ENCODE measurements at places on chromosomes 7 and 10. TPM values are rescaled to one million over a fixed set of nuclear protein-coding genes. Genes with fewer than 3 reads are reported as not detected.

DNA sequence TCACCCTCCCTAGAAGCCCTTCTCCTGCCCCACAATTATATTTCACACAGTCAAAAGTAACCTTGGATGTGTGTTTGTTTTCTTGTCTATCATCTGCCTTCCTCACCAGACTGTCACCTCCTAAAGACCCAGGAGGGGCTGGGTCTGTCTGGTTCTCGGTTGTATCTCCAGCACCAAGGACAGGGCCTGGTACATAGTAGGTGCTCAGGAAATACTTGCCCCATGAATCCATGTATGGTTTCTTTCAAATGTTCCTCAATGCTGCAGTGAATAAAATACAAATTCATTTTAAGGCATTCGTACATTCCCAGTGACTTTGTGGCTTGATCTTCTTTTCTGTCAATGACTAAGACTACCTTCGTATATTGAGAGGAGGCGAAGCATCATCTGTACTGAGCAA lies 122.9 kb upstream of the ZNF716 start:
- H3K27ac ChIP-seq = no peak overlapping the region
- no peak for DNase-seq
- no peaks in the 10 kb centered on the region for H3K27me3 ChIP-seq
- H3K4me1 ChIP-seq = no peaks in the 10 kb centered on the region

FAM25G gene
- 0.63 TPM for total RNA-seq

- H3K27me3 ChIP-seq = no peaks in the 10 kb centered on the region
- no peak for DNase-seq
- H3K4me1 ChIP-seq = no peaks in the 10 kb centered on the region
- no peak overlapping the region for H3K4me3 ChIP-seq
- no peak overlapping the region for H3K27ac ChIP-seq
Observed at GRCh38 chr10:2899246-2899951, 167.9 kb upstream of the PFKP start.

GRCh38 chr7:116417593-116418345 lies 81.8 kb upstream of the CAV2 start:
- H3K27me3 ChIP-seq = no peaks in the 10 kb centered on the region
- H3K4me3 ChIP-seq = no peak overlapping the region
- peaks cover 13% of the 10 kb centered on the region for H3K4me1 ChIP-seq
- no peaks in the 10 kb centered on the region for H3K36me3 ChIP-seq
- H3K27ac ChIP-seq = peak overlapping the region; percentile 50

DNA sequence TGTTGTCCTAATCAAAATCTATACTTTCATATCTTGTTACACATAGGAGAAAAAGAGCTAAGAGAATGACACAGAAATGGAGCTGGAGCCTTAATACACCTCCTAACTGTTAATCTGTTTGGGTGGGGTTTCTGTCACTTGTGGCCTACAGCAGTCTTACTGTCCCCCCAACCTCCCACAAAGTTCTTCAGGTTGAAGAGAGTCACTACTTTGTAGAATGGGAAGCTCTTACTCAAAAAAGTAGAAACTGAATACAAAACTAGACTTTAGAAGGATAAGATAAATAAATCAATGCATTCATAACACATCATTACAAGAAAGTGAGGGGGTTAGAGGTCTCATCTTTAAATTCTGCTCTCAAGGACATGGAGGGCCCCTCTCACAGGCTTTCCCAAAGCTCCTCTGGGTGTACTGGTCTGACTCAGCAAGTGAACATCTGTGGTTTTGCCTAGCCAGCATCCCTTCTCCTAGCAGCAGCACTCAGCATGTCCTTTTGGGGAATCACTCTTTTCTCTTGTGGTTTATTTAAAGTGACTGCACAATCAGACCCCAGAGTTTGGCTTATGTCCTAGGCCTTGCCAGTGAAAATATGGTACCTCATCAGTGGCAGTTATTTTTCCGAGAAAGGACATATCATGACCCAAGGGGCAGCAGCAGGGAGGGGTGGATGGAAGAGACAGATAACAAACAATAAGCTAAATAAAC lies 2.0 kb upstream of the BLVRA start:
- H3K27me3 ChIP-seq = no peaks in the 10 kb centered on the region
- H3K4me3 ChIP-seq = no peak overlapping the region
- peaks cover 12% of the 10 kb centered on the region for H3K4me1 ChIP-seq
- peak; percentile 42 for DNase-seq
- no peak overlapping the region for H3K27ac ChIP-seq

PSPH gene
- total RNA-seq = 53.2 TPM

DNA sequence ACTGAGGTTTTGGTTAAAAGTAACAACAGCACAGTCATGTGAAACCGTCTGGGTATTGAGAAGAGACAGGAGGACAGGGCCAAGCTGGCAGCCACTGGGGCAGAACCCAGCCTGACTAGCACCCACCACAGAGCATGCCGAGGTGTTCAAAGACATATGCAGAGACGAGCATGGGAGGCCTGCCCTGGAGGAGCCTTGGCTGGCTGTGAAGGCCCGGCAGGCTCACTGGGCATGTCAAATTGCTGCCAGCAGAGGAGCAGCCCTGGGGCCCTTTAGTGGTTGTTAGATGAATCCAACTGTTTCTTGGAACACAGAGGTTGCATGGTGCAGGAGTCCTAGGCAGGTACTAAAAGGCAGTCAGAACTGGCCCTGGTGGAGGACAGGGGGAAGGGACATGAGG lies 5.0 kb upstream of the GDF2 start:
- H3K27me3 ChIP-seq = no peaks in the 10 kb centered on the region
- DNase-seq = no peak
- no peaks in the 10 kb centered on the region for H3K36me3 ChIP-seq
- no peak overlapping the region for H3K4me3 ChIP-seq
- H3K27ac ChIP-seq = no peak overlapping the region

DNA sequence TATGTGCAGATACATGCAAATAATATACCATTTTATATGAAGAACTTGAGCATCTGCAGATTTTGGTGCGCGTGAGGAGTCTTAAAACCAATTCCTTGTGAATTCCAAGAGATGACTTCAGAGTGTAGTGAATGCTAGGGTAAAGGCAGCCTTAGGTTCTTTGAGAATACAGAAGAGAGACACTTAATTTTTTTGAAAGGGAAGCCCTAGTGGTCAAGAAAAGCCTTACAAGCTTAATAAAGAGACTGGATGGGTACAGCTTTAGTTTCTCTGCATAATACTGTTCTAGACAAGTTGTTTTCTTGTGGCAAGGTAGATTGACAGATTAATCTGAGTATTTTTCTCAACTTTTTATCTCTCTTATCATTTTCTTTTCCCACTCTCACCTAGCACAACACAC lies 636.5 kb downstream of the DNAJB9 start:
- H3K36me3 ChIP-seq = no peaks in the 10 kb centered on the region
- no peak for DNase-seq
- H3K27ac ChIP-seq = no peak overlapping the region
- no peaks in the 10 kb centered on the region for H3K27me3 ChIP-seq
- no peaks in the 10 kb centered on the region for H3K4me1 ChIP-seq

- no peaks in the 10 kb centered on the region for H3K36me3 ChIP-seq
- peak; percentile 79 for DNase-seq
- H3K4me1 ChIP-seq = peaks cover 9% of the 10 kb centered on the region
- H3K4me3 ChIP-seq = no peak overlapping the region
Observed at GRCh38 chr10:97131181-97131628, 54.6 kb downstream of the SLIT1 start.

Data from SJCRH30 (cell line).